ENCODE measurements at places on chromosomes 4 and X. TPM values are rescaled to one million over a fixed set of nuclear protein-coding genes. Genes with fewer than 3 reads are reported as not detected.

The SLC10A6 gene
- total RNA-seq = 7.1 TPM

The TMEM31 gene
- not detected for total RNA-seq

The ATOH1 gene
- total RNA-seq = not detected

The PAGE1 gene
- total RNA-seq = not detected

The GPR173 gene
- 1.3 TPM for total RNA-seq

The BST1 gene
- 4.1 TPM for total RNA-seq

The GAGE1 gene
- total RNA-seq = not detected

The SLC49A3 gene
- 20.7 TPM for total RNA-seq

The PCDH10 gene
- total RNA-seq = 0.44 TPM

The SLC6A14 gene
- not detected for total RNA-seq

Data from thyroid gland (tissue), 4 donors.